ENCODE measurements at places on chromosomes 3 and 15.

GRCh38 chr3:52403955-52404354, 40.9 kb downstream of the SEMA3G start:
- no peak for DNase-seq

- DNase-seq = peak; percentile 88
These were observed 219.9 kb downstream of the NFKBIZ start for GRCh38 chr3:102069211-102069662.

- DNase-seq = no peak
These were observed 216.3 kb downstream of the STAG1 start for GRCh38 chr3:136535906-136536305.

DNA sequence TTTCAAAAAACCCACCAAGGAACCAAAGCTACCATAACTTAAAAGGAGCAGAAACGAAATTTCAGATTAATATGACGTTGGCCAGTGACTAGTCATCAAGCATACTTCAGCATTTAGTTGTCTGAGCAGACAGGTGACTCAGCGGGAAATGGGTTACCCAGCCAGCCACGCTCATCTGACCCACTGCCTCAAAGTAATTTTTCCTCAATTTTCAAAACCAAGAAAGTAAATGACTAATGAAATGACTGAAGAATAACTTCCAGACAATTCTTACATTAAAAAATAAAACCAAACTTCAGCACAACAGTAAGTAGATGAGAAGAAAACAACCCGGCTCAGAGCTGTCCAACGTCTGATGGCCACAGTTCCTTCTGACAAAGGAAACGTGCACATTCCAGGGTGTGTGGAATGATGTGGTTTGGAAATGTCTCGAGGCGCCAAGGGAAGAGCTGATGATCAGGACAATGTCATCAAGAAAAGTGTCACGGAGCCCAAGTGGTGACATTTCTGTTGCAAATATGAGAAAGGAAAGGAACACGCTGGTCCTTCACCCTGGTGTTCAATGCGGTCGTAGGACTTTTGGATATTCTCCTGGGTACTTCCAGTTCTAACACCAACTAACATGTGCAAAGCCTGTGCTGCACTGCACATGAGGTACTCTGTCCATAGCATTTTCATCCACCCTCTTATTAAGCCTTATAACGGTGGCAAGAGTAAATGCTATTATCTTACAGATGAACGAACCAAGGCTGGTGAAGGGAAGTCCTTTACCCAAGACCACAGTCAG, 79.1 kb downstream of the FOXP1 start:
- peak; percentile 93 for DNase-seq

DNA sequence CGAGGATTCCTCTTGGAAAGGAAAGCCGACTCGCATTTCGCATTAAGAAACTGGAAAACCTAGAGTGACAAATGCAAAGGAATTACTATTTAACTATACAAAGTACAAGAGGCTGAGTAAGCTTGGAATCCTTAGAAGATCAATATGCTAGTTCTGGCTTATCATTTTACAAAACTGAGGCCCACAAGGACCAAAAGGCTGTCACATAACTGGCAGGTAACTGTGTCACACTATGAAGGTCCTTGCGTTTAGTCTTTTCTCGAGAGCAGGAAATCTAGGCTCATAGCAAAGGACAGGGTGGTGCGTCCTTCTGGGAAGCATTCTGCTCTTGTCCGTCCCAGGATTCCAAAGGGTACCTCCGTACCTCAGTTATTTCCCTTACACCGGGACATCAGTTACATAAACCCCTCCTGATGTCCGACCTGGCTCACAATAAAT, 629 bp downstream of the RPL24 start:
- peak; percentile 18 for DNase-seq

DNA sequence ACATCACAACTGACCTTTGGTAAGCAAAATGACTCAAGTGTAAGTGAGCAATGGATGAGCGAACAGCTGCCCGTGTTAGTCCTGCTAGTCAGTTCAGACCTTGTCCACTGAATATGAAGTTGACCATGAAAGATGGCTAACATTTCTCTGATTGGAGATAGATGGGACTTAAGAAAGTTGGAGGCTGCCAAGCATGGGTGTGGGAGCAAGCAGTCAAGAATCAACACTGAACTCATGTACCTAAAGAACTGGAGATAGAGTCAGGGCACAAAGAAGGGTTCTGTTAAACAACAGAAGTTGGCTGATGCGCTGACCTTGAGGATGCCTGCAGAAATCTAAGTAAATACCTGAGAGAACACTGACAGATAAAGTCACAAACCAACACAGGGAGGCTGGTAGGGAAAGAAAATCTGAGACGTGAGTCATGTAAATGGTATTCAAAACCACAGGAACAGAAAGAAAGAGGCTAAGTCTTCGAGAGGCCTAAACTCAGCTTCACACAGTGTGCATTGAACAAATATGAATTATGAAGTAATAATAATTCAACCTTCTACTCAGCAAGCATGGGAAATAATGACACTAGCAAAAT, 30.7 kb upstream of the ANPEP start:
- peak; percentile 88 for DNase-seq

DNA sequence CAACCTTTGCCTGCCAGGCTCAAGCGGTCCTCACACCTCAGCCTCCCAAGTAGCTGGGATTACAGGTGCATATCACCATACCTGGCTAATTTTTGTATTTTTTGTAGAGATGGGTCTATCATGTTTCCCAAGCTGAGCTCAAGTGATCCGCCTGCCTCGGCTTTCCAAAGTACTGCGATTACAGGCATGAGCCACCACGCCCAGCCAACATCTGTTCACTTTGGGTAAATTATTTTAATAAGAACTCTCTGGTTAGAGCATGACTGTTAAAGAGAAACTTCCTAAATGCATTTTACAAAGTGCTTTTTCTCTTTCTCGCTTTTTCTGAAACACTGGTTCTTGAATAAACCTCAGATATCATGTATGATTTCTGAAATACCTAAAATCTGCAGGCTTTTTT, 172.5 kb downstream of the PTPRG start:
- no peak for DNase-seq

DNA sequence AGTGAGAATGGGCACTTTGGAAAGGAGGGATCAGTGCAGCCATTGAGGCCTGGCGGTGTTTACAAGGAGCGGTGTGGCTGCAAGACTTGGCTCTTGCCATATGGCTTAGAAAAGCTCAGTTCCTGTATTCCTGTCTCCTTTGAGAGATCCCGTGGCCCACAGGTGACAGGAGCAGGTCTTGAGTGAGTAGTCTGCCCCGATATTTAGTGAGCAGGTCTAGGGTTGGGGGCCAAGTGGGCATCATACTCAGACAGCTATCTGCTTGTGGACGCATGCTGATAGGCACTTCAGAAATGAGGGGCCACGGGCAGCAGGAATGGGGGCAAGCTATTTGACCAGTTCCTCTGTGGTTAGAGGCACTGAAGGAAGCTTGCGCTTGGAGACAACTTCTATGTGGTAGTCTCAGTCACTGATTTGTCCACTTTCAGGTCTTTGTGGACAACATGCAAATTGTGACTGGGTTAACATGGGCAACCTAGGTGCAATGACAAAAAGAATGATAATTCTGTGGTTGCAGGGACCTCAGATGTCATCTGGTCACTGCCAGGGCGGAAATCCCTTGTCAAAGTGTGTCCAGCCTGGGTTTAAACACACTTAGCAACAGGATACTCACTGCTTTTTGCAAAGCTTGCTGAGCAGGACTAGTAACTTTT, 1.1 kb downstream of the TMED3 start:
- no peak for DNase-seq

DNA sequence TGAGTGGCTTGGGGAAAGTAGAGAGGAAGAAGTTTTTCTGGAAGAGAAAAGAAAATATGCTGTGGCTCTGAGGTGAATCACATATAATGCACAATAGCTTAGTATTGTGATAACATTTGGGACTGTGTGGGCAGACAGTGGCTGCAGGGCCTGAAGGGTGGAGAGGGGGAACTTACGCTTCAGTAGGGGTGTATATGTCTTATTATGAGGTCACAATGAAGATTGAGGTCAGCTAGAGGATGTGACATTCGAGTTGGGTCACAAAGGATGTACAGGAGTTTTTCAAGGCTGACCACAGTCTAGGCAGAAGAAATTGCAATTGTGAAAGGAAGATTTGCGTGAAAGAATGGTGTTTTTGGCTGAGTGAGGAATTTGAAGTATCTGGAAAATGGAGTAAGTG, 414.8 kb downstream of the LPP start:
- no peak for DNase-seq

DNA sequence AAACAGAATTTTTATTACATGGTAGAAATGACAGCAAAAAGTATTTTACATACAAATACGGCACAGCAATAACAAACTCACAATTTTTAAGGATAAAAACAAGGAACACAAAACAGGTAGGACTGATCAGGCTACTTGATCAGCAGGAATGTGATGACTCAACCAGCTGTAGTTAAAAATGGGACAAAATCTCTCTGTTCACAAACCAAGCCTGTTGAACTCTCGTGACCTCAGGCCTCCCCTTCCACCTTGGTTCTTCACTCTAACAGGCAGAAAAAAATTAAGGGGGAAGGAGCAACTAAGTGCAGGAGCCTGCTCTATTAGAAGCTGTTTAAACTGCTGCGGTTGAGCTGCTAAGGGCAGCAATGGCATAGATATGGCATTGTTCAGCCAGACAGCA, 18.7 kb downstream of the FBXL22 start:
- DNase-seq = peak; percentile 26

- no peak for DNase-seq
These were observed 54.6 kb downstream of the TRANK1 start for GRCh38 chr3:36890261-36890660.

All from epithelial cell of esophagus (primary cell).